ENCODE measurements at places on chromosomes 4 and X.
A peak's percentile ranks its signal among the peaks of the same experiment; 100 is the strongest.

DNA sequence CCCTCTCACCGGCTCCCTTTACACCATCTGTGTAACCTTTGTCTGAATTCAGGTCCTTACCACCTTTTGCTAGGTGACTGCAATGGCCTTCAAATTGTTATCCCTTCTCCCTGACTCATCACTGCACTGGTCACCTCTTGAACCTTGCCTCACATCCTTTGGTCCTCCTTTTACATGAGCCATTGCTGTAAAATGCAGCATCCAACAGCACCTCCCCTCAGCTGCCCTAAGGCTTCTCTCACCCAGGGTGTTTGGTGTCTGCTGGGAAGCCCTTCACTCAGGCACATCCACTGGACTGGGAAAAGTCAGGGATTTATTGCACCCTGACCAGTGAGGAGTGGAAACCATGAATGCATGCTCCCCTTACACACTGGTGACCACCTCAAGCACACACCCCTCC lies 192.5 kb upstream of the GATB start:
- no peak for DNase-seq

DNA sequence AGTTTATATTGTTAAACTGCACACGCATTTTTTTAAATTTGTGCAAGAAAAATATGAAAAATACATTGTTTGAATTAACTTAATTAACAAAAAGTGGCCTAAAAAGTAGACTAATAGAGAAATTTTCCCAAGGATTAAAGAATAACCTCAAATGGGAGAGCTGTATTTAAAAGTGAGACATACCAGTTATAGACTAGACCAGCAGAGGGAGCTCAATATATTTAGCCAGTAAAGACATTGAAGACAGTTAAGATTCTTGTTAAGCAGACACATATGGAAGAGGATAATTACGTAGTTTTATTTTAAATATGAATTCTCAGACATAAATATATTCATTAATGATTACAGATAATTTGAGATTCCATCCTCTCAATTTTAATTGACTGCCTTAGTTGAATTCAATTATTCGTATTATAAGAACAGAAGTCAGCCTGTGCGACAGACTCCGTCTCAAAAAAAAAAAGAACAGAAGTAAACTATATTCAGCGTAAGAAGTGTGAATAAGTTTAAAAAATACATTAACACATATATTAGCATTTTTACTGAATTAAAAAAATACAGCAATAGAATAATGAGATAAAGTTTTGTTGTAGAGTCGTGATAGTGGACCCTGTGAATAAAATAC lies 64.8 kb downstream of the GLRA3 start:
- DNase-seq: no peak

DNA sequence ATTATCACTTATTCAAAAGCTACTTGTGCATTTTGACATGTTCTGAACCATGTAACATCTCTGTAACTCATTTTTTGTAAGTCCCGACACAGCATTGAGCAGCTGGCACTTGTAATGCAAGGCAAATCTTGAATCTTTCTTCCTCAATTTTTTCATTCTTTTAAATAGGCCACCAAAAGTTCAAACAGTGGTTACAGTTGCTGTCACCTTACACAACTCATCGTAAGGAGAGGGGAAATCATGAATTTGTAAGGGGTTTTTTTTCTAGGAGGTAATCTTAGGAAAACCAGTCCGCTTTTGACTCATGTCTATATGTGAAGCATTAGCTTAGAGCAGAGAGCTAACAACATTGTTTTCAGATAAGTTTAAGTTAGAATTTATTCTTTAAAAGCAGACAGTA lies 124.5 kb downstream of the PDLIM5 start:
- DNase-seq: no peak

- no peak for DNase-seq
Observed at GRCh38 chr4:56531823-56532222, 26.2 kb downstream of the ARL9 start.

GRCh38 chr4:122746485-122746965 lies 14.0 kb downstream of the BBS12 start:
- DNase-seq: no peak

GRCh38 chr4:21962691-21963090 lies 14.1 kb upstream of the KCNIP4 start:
- no peak for DNase-seq

GRCh38 chrX:74343343-74344279 lies 39.6 kb downstream of the ZCCHC13 start:
- DNase-seq: peak; percentile 4

- no peak for DNase-seq
Observed at GRCh38 chr4:147012059-147012707, 66.5 kb upstream of the TTC29 start.

DNA sequence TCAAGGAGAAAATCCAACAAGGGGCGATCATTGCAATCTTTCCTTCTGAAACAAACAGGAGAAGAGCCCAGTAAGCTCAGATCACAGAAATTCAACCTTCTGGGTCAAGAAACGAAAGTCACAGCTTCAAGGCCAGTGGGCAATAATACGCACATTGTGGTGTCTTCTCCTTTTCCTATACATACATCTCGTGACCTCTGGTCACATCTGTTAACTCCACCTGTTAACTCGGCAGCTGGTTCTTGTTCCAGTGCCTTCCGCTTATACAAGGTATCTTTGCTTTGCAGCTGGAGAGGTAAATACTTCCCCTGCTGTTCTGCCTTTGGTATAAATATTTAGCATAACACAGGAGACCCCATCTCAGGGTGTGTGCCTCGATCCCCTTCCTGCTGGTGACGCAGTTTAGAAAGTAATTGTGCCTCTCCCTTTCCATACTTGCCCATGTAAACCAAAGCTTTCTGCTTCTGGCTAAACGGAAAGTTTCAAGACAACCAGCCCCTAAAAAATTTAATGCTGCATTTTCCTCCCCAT lies 45.0 kb downstream of the CCDC149 start:
- no peak for DNase-seq

Data from activated T-helper 1 cell treated with anti-CD3 and anti-CD28 coated beads, Interleukin-2, amount 50 U/mL, for 16 hours (primary cell).